ENCODE measurements at places on chromosomes 7 and 10.

DNA sequence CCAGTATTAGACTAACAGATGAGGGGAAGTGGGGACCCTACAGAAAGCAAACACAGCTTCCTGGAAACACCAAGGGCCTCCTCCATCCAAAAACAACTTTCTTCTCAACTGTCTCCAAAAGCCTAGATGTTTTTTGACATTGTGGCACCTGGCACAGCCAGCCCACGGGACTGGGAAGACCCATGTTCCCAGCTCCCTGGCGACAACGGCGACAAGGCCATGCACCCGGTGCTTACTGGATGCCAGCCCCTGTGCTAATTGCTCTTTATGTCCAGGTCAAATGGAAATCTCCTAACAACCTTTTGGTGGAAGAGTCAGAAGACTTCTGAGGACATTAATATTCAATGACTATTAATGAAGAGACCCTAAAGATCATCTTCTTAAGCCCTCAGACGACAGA is 7.1 kb downstream of the FGFR2 start:
- no peak for DNase-seq

GRCh38 chr7:136087881-136088280 is 110.7 kb upstream of the MTPN start:
- no peak for DNase-seq

DNA sequence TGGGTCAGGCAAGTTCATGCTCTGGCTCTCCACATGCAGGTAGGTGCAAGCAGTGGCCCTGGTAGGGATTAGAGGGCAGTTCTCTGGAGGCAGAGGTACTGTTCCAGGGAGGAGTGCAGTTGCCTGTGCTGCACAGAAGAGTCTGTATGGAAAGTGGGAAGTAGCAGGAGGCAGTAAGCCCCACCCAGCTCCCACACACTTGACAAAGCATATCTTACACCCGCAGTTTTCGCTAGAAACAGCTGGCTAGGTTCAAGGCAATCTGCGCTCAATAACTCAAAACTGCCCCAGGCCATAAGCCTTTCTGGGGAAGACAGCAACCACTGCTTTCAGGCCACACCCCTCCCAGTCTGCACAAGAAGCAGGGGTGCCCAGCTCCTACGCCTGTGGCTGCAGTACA is 33.1 kb upstream of the ARMC3 start:
- DNase-seq, result no peak

- no peak for DNase-seq
These were observed 16.0 kb upstream of the LRRC61 start for GRCh38 chr7:150307129-150307528.

DNA sequence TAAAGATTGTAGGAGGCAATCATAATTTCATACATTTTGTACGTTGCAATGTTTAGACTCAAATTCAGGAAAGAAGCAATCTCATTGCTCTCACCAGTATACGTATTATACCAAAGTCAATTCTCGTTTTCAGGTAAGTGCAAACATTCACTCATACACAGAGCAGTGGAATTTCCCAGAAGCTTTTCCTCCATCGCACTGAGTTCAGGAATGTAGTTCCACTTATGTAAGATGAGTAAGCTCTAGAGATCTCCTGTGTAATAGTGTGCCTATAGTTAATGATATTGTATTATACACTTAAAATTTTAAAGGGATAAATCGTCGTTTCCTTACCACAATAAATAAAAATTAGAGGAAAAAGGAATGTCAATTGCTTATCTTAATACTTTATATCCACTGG is 470.8 kb upstream of the KCND2 start:
- DNase-seq, result no peak

DNA sequence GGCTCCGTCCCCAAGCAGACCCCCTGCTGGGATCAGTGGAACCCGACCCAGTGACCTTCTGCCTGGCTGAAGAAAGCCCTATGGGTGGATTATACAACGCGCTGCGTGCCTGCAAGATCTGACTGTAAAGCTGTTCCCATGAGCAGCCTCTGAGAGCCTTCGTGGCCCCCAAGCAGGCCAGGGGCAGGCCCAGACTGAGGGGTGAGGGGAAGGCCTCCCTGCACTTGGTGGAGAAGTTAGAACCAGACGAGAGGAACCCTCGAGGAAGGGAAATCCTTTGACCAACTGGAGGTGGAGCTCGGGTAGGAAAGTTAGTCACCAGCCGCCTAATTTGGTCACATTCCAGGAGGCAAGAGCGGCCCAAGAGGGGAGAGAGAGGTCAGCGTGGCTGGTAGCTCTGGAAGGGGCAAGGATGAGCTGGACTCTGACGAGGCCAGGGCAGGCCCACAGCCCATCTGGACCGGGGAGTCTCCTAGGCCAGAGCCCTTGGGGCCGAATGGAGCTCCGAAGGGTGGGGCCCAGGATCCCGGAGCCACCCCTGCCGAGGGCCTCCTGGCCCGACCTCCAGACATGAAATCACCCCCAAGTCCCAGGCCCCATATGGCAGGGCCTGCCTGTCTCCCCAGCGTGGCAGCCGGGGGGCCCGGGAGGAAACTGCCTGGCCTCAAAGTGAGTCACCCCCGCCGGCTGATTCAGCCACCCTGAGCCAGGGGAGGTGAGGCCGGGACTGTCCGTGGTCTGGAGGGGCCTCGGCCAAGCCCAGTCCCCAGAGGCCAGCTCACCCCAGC is 23.3 kb upstream of the PDGFA start:
- peak; percentile 20 for DNase-seq

DNA sequence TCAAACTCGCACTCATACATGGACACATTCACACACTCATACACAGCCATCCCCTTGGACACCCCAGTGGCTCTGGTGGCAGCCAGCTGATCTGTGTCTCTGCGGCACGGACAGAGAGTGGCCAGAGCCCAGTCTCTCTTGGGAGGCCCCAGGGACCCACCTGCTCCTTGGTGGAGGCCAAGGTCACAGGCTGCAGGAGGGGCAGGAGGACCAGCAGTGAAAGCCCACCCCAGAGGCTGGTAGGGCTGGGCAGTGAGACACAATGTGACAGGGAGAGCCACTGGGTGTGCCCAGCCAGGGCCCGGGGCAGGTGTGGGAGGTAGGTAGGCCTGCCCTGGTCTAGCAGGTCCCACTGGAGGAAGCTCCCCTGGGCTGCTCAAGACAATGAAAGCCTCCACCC is 18.5 kb downstream of the SHH start:
- DNase-seq, result no peak

DNA sequence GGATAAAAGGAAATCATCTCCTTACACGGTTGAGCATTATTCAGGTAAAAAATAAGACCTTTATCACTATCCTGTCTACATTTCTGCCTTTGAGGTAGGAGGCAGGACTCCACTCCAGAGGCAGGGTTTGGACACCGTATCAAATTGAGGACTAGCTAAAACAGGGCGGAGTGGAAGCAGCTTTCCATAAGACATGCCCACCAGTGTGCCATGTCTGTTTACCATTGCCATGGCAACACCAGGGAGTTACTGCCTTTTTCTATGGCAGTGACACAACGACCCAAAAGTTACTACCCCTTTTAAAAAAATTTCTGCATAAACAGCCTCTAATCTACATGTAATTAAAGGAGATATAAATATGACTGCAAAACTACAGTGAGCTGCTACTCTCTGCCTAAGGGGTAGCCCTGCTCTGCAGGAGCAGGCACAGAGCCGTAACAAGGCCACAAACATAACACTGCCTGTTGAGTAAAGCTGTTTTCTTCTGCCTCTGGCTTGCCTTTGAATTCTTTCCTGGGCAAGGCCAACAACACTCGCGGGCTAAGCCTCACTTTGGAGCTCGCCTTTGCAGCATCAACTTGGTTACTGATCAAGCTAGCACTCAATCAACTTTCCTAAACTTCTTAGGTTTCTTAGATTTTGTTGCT is 26.5 kb downstream of the DGKB start:
- DNase-seq, result no peak

DNA sequence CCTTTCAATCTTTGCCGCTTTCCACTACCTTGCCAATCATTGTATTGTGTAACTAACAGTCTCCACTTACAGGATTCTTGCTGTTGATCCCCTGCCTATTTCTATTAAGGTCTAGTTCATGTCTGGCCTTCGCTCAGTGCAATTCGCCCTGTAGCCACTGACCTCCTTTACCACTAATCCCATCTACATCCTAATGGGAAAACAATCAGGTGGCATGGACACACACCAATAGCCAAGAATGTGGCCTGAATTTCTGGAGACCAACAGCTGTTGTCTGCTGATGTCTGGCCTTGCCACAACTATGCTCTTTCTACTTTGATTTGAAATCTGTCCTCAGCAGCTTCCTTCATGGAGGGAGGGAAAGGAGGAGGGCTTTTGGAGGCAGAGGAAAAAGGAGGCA is 546.2 kb downstream of the SORCS3 start:
- peak; percentile 50 for DNase-seq

- peak; percentile 88 for DNase-seq
These were observed 57.5 kb downstream of the UNCX start for GRCh38 chr7:1290026-1290678.

- no peak for DNase-seq
These were observed 36.0 kb downstream of the CLIP2 start for GRCh38 chr7:74325210-74325565.

DNA sequence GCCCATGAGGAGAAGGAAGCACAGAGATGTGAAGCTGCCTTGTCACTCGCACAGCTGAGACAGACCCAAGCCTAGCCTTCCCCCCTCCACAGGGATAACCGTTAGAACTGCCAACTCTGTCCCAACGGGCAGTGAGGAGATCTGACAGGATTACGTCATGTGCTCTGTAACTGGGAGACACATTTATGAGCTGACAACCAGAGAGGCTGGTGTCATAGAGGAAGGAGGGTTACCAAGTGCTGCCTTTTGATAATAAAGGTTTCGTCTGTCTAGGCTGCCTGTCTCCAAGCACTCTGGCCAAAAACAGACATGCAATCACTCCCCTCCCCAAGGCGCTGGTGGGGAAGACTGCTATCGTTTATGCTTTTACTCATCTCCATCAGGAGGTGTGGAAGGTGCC is 165.9 kb downstream of the PLXNA4 start:
- no peak for DNase-seq

DNA sequence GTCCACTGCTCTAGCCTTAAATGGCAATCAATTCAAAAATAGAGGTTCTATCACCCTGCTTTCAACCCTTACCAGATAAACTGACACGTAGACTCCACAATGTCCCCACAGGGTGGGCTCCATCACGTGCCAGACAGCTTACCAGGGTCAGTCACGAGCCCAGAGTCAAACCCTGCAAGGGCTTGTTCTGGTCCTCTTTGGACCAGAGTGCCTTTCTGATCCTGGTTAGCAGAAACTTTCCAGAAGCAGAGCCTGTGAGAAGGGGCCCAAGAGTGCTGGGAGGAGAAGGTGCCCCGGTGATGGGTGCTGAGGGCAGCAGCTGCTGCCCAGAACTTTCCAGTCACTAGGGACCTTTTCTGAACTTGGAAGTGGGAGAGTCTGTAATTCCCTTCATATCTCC is 354 bp upstream of the GIMAP5 start:
- DNase-seq, result no peak

- DNase-seq, result no peak
These were observed 16.3 kb downstream of the SHH start for GRCh38 chr7:155795951-155796350.

GRCh38 chr10:43225004-43225786 is 41.7 kb downstream of the RASGEF1A start:
- no peak for DNase-seq

- DNase-seq, result no peak
These were observed 58.3 kb upstream of the SHH start for GRCh38 chr7:155870334-155871180.

GRCh38 chr10:73798927-73799560 is 12.4 kb downstream of the NDST2 start:
- DNase-seq, result no peak

DNA sequence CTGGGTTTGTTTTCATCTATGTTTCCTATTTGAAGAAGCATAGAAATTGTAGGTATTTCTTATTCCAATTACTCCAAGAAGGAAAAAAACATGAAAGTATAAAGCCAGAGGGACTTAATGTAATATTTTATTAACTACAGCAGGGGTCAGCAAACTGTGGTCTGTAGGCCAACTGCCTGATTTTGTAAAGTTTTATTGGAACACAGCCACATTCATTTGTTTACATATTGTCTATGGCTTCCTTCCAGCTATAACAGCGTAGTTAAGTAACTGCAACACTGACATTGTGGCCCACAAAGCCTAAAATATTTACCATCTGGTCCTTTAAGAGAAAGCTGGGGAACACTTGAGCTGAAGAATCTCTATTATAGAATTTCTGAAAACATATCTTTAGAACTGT is 306.2 kb downstream of the BICC1 start:
- no peak for DNase-seq

DNA sequence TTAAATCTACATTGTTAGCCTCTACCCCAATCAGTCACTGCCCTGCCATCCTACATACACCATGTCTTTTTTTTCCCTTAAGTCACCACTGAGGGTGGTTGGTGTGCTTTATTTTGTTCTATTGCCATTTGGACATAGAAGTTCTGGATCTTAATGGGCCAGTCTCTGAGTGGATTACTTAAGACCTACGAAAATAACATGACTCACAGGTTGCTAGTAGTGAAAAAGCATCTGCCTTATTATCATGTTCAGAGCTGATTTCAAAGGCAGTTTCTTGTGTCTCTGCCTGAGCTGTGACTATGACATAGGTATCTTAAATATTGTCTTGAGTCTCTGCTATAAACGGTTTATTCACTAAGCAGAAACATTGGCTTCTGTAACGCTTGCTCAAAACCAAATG is 410.8 kb downstream of the MDFIC start:
- no peak for DNase-seq

- no peak for DNase-seq
These were observed 182.5 kb downstream of the KMT2E start for GRCh38 chr7:105196473-105196872.

DNA sequence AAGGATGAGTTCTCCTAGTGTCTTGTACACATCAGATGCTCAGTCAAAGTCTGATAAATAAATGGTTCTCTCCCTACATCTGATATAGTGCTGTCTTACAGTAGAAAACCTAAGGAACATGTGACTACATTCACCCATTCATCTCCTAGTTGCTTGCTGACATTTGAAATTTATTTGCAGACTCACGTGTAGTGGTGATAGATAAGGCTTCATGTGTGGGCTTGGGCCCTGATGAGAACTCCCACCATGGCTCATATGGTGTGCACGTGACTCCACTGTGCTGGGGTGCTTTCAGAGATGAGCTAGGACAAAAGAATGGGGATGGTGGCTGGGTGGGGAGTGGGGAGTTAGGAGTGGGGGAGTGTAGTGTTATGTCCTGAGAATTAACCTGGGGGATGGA is 287.3 kb downstream of the RPS24 start:
- no peak for DNase-seq

Measured in brain (organoid and tissue), 16 donors.